ENCODE measurements at places on chromosomes 1 and 21.

GRCh38 chr1:201365251-201365650 is 12.2 kb downstream of the TNNT2 start:
- ATAC-seq, result no peak

DNA sequence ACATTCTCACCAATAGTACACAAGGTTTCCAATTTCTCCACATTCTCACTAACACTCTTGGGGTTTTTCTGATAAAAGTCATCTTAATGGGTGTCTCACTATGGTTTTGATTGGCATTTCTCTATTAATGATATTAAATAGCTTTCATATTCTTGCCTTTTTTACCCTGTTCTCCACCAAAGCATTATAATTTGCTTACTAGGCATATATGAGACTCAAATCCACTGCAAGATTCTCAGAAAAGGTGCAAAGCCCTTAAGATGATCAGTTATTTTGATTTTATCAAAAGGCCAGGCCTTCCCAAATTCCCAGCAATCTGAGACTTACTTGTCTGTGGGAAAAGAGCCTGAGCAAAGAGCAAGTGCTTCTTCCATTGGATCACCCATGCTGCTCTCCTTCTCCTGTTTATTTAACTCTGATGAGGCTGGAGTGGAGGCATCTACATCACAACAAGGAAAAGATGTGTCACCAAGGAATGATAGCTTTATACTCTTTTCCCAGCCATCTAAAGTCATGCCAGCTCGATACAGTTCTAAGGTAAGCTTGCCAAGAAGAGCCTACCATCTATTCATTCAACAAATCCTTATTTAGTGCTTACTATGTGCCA is 24.6 kb downstream of the CLSPN start:
- no peak for ATAC-seq

DNA sequence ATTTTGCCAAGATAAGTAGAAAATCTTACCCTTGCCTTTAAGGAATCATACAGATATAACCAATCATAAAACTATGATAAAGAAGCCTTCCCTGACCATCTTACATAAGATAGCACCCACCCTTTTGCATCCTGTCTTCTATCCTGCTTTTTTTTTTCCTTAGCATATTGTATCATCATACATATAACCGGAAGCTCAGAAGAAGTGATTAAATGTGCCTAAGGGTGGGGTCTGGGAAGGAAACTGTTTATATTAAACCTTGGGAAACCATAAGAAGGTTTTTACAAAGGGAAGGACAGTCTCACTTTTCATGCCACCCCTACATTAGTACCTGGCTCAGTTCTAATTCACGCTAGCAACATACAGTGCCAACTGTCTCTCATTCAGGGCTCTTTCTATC is 66.8 kb downstream of the LUZP1 start:
- ATAC-seq, result no peak

DNA sequence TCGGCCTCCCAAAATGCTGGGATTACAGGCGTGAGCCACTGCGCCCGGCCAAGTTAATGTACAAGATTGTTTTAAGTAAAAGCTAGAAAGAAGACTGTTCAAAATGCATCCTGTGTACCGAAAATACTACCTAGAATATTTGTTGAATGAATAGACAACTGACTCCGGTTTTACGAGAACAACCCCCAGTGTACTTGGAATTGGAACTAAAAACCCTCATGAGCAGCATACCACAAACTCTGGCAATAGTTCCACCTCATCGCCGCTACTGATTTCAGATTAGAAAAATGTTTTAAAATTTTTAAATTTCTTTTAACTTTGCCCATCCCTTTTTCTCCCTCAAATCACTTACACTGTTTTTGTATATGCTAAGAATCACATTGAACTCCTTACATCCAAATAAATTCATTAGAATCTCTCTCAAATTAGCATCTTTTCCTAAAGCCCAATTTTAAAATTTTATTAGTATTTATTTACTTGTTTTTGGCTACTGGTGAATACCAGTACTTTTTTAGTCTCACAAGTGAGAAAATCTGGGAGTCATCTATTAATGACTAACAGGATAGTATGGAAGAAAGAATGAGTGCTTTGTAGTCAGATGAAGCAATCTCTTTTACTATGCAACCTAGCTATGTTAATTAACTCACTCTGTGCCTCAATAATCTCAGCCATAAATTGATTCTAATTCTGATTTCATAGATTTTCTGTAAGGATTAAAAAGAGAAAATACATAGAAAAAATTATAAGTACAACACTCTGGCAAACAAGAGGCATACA is 95.1 kb downstream of the GPATCH2 start:
- ATAC-seq, result no peak

DNA sequence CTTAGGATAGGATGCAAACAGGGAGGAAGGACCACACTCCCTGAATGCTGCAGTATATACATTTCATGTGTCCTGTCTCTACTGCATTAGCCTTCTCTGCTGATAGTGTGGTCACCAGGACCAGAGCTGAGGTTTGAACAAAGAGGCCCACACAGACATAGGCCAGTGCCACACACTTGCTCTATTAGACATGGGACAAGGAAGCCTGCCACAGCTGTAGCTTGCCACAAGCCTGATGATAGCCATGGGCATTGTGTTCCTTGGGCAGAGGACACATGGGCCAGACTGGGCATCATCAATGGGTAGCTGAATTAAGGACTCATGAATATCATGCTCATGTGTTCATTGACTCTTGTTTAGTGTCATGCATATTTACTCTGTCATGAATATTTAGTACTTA is 10.4 kb downstream of the CAMSAP2 start:
- no peak for ATAC-seq

GRCh38 chr1:20530306-20530705 is 22.1 kb upstream of the FAM43B start:
- no peak for ATAC-seq

DNA sequence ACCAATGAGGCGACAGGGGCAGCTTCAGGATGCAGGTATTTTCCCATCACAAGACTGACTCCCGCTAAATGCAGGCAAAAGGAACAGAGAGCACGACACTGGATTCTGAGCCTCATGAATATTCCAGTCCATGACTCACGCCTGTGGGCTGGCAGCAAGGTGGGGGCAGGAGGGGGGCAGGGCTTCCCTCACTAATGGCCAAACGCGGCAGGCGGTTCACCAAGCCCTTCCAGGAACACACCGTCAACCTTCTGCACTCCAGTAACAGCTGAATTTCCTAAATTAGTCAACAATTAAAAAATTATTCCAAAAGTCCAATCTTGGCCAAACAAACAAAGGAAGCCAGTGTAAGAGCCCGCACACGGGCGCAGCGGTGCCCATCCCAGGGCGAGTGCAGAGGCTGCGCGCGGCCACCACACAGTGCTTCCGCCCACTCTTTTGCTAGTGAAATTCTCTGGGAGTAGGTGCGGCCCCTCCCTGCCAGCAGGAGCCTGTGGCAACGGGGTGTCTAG is 12.5 kb upstream of the GPR153 start:
- ATAC-seq, result no peak

- ATAC-seq, result no peak
These were observed 253.2 kb downstream of the GRIK3 start for GRCh38 chr1:36781098-36781497.

DNA sequence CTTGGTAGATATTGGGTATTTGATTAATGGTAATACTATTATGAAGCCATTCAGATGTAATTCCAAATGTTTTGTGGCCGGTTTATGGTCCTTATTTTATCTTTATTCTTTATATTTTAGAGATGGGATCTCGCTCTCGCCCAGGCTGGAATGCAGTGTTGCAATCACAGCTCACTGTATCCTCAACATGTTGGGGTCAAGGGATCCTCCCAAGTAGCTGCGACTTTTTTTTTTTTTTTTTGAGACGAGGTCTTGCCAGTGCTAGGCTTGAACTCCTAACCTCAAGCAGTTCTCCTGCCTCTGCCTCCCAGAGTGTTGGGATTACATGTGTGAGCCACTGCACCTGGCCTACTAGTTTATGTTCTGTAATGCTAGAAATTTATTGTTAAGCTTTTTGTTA is 4.7 kb downstream of the DDI2 start:
- no peak for ATAC-seq

DNA sequence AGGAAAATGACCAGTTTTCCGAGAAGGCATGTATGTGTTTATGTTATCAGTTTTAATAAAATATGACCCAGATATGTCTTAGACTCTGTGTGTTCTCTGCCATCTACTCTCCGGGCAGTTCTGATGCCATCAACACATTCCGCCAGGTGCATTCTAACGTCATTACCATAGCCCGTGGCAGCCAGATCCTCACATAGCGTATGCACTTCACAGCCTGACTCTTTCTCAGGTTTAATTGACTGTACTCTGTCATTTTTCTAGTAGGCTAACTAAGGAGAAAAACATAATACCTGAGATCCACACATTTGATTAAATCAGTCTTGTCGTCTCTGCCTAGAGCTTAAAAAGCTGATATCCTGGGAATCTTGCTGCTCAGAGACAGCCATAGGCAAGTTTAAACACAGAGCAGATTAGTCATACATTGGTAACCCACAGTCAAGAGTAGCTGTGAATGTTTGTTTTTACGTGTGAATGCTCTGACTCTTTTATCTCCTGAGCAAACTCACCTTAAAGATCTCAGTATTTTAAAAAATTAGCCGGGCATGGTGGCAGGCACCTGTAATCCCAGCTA is 175.9 kb downstream of the GREM2 start:
- ATAC-seq, result no peak

DNA sequence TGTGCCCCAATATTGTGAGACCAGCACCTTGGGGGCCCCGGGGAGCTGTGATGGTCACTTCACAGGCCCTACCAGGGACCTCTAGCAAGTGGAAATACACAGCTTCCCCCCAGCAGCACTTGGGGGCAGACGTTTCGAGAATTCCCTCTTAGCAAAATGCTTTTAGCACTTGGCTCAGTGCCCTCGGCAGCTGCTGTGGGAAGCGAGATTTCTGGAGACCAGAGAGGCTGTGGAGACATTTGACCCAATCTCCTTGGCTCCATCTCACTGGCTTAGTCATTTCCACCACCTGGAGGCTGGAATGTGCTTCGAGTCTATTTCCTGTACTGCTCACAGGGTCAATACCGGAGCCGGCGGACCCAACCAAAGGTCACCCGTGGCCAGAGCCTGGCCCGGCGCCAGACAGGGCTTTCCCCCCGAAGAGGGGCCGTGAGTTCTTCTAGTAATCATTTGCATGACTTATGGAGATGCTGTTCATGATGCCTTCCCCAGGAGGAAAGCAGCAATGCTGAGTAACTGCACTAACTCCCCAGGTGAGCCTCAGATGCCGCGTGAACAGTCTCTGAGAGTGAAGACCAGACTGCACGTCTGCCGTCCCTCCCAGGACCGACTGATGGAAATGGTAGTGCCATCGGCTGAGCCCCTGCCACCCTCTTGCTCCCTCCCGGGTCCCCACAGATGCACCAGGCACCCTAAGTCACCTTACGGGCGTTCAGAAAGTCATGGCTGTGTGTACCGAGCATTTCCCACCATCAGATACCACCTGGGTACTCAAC is 4.4 kb upstream of the C2CD2 start:
- no peak for ATAC-seq

DNA sequence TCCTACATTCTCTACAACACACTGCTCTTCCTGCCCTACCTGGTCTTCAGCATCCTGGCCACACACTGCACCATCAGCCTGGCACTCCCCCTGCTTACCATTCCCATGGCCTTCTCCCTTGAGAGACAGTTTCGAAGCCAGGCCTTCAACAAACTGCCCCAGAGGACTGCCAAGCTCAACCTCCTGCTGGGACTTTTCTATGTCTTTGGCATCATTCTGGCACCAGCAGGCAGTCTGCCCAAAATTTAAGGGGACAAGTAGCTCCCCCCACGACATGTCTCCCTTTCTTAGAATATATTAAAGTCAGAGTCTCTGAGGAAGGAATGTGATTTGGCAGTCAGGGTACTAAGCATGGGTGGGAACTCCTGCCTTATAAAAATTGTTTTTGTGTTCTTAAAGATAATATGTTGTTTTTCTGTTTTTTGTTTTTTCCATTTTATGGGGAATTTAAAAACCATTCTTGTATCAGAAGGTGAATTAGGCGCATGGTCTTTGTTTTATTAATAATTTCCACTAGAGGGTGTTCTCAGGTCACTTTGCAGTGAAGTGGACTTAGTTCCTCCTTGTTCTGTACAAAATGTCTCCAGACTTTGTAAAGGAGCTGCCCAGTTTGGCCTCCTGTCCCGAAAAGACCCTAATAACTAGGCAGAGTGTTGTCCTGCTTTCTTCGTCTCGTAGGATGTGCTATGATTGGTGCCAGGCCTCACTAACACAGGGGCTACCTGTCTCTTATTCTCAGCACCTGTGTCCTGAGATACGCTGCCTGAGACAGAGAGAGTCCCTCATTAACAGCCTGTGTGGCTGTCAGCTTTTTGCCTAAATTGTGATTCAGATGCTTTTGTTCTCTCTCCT is 13.1 kb downstream of the UBIAD1 start:
- ATAC-seq, result no peak

- ATAC-seq, result no peak
These were observed 51.4 kb downstream of the PTBP2 start for GRCh38 chr1:96772972-96773371.

- no peak for ATAC-seq
These were observed 86.2 kb upstream of the IRF2BP2 start for GRCh38 chr1:234696148-234696576.

GRCh38 chr1:157584503-157584902 is 13.4 kb downstream of the FCRL4 start:
- no peak for ATAC-seq
